Bronchus fibroblast of lung (primary cell): ENCODE measurements at places on chromosomes 6 and 20. TPM values are rescaled to one million over a fixed set of nuclear protein-coding genes. Genes with fewer than 3 reads are reported as not detected.

Gene PLA2G7
- not detected in 2 replicates for total RNA-seq

Gene STMND1
- total RNA-seq, result 0.17 TPM in 1 of 2 replicates, not detected in the other

Gene MOXD1
- total RNA-seq, result 13.8 and 14.6 TPM in 2 replicates

Gene MYCT1
- total RNA-seq, result not detected in 2 replicates

Gene SMOC2
- total RNA-seq, result not detected in 2 replicates

Gene OPN5
- not detected in 2 replicates for total RNA-seq

Gene MATN4
- not detected in 2 replicates for total RNA-seq

Gene SLC35D3
- not detected in 2 replicates for total RNA-seq

Gene VARS1
- 90.6 and 111 TPM in 2 replicates for total RNA-seq

Gene SOBP
- 1.5 and 1.8 TPM in 2 replicates for total RNA-seq

Gene TBXT
- not detected in 2 replicates for total RNA-seq

Gene AGER
- 1.0 and 1.3 TPM in 2 replicates for total RNA-seq

Gene ACTL10
- total RNA-seq, result 2.0 and 2.1 TPM in 2 replicates

Gene SCRT2
- not detected in 2 replicates for total RNA-seq

Gene GABBR1
- 4.4 and 4.8 TPM in 2 replicates for total RNA-seq

Gene ADGRF1
- total RNA-seq, result not detected in 2 replicates

Gene ARMH2
- not detected in 2 replicates for total RNA-seq

Gene THBS2
- 43.2 and 48.8 TPM in 2 replicates for total RNA-seq

Gene CCN6
- under 0.01 TPM in 1 of 2 replicates, not detected in the other for total RNA-seq
